Nasal cavity respiratory epithelium epithelial cell of viscerocranial mucosa (primary cell): ENCODE measurements at places on chromosomes 2 and 18. TPM values are rescaled to one million over a fixed set of nuclear protein-coding genes. Genes with fewer than 3 reads are reported as not detected.

The BMPR2 gene
- total RNA-seq = 9.9 and 47.3 TPM in 2 replicates

The NTSR2 gene
- not detected in 2 replicates for total RNA-seq

The MOGAT1 gene
- not detected in 2 replicates for total RNA-seq

The FLACC1 gene
- 0.34 and 0.71 TPM in 2 replicates for total RNA-seq

The B4GALT6 gene
- total RNA-seq = 3.8 and 5.6 TPM in 2 replicates

The CFAP65 gene
- total RNA-seq = not detected in 2 replicates

The CHN1 gene
- total RNA-seq = 0.34 and 1.3 TPM in 2 replicates

The SERPINB3 gene
- 32.5 and 258 TPM in 2 replicates for total RNA-seq
